ENCODE measurements at places on chromosomes 13 and 19.

DNA sequence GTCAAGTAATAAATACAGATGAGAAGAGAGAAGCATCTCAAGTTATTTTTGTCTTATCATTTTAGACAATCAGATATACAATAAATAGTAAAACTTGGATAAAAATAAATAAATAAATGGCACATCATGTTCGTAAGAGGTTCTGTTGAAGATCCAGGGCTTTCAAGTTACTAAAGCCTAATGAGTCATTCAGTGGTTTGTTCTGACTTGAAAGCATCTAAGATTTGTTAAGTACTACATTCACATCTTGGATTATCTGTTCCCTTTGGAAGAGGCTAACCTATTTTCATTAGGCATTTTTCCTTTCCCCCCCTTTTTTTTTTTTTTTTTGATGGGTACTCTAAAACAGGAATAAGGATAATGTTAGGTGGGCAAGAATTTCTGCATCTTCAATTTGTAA, 429.3 kb downstream of the PCDH20 start:
- DNase-seq: no peak

- DNase-seq: no peak
Measured at GRCh38 chr19:23957660-23958281, 43.1 kb downstream of the ZNF726 start.

GRCh38 chr13:23175920-23176319, 4.9 kb upstream of the SGCG start:
- no peak for DNase-seq

DNA sequence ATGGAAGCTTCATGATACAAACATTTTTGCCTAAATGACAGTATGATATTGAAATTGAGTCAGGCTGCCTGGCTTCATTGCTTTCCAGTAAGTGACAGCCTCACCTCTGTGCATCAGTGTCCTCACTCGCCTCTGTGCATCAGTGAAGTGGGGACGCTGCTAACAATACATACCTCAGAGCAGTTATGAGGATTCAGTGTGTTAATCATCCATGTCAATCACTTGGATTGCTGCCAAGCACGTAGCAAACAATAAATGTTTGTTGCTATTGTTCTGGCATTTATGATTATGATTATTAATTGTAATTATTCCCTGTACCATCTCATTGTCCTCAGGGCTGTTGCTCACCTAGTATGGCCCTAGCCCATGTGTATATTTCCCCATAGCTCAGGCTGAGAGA, 8.8 kb downstream of the PPP2R1A start:
- DNase-seq: no peak

DNA sequence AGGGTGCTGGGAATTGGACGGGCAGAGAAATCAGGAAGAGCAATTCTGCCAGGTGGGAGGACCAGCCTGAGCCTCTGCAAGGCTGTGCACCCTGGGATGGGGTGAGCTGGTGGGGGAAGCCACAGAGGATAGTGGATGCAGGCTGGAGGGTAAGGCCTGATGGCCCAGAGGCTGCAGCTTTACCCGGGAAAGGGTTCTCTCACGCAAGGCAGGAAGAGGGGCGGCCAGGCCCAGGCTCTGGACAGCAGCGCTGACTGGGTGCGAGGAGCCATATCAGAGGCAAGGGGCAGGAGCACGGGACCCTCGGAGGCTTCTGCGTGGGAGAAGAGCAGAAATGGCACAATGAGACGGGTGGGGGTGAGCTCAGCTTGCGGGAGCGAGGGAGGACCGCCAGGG, 104.6 kb downstream of the SOX1 start:
- no peak for DNase-seq

- no peak for DNase-seq
Measured at GRCh38 chr19:53772943-53773342, 51.2 kb downstream of the NLRP12 start.

- DNase-seq: no peak
Measured at GRCh38 chr13:72121466-72121865, 254.5 kb upstream of the DACH1 start.

GRCh38 chr19:16374436-16374835, 49.8 kb downstream of the KLF2 start:
- DNase-seq: no peak

GRCh38 chr13:43786766-43787517, at the start of gene ENOX1:
ENOX1 (minus strand) TSS chr13:43786972.
- DNase-seq: peak; percentile 88

GRCh38 chr13:104567114-104567513, 1500.9 kb upstream of the SLC10A2 start:
- no peak for DNase-seq

DNA sequence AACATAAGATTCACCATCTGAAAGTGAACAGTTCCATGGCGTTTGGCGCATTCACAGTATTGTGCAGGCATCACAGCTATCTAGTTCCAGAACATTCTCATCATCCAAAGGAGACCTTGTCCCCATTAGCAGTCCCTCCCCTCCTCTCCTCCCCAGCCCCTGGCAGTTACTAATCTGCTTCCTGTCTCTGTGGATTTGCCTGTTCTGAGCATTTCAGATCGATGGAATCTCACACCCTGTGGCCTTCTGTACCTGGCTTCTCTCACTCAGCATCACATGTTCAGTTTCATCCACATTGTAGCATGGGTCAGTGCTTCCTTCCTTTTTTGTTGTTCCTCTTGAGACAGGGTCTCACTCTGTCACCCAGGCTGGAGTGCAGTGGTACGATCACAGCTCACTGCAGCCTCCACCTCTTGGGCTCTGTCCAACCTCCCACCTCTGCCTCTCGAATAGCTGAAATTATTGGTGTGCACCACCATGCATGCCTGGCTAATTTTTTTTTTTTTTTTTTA, 34.6 kb downstream of the CRTC1 start:
- no peak for DNase-seq

DNA sequence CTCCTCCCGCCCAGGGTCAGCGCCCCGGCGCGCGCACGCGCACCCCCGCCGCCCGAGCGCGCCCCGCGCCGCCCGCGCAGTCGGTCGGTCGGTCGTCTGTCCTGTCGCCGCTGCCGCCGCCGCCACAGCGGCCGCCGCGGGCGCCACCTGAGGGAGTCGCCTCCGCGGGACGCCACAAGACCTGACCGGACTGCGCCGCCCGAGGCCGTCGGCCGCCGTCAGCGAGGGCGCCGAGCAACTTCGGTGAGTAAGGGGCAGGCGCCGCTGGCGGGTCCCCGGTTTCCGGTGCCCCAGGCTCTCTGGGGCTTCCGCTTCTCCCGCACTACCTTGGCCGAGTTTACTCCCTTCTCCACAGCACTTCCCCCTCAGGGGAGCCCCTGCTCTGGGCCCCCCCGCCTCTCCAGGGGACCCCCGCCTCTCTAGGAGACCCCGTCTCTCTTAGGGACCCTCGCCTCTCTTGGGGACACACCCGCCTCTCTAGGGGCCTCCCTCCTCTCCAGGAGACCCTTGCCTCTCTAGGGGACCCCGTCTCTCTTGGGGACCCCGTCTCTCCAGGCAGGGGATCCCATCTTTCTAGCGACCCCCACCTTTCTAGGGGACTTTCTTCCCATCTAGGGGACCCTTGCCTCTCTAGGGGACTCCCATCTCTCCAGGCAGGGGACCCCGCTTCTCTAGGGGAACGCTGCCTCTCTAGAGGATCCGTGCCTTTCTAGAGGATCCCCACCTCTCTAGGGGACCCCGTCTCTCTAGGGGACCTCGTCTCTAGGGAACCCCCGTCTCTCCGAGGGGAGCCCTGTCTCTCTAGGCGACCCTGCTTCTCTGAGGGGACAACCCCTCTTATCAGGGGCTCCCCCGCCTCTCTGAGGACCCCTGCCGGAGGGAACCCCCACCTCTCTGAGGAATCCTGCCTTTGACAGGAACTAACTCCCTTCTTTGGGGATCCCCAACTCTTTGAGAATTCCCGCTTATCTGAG, 19.3 kb upstream of the GATAD2A start:
- DNase-seq: no peak

DNA sequence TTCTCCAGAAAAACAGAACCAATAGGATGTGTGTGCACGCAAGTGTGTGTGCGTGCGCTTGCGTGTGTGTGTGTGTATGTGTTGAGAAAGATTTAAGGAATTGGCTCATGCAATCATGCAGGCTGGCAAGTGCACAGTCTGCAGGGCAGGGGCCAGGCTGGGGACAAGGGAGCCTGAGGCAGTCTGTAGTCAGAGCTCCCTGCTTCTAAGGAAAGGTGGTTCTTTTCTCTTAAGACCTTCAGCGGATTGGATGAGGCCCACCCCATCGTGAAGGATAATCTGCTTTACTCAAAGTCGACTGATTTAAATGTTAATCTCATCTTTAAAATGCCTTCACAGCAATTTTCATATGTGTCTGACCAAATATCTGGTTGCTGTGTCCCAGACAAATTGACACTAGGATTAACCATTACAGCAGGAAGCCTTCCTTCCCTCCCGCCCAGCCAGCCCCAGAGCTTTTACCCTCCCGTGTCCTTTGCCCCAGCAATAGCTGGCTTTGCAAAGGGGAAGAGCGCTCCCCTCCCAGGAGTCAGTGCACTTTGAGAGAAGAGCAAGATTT, 15.0 kb upstream of the NAXD start:
- DNase-seq: no peak

DNA sequence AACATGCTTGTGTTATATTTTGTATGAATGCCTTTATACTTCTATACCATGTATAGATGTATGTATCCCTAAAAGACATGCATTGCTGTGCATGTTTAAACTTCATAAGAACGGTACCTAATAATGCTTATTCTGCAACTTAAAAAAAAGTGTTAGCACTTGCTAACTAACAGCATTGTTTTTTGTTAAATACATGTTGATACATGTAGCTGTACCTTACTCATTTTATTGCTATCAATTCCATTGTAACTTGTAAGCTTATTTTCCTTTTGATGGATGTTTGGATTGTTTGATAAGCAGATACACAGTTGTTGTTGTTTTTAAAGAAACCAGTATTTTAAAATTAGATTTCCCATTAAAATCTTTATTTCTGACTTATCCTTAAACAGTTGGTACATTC, 53.8 kb downstream of the CDK8 start:
- no peak for DNase-seq

- no peak for DNase-seq
Measured at GRCh38 chr19:51830274-51830673, 35.3 kb downstream of the FPR3 start.

GRCh38 chr19:31962561-31962996, 382.8 kb upstream of the ZNF507 start:
- DNase-seq: no peak

- no peak for DNase-seq
Measured at GRCh38 chr13:95239283-95239682, 62.0 kb downstream of the ABCC4 start.

GRCh38 chr13:34734932-34735331, 207.1 kb upstream of the NBEA start:
- no peak for DNase-seq

DNA sequence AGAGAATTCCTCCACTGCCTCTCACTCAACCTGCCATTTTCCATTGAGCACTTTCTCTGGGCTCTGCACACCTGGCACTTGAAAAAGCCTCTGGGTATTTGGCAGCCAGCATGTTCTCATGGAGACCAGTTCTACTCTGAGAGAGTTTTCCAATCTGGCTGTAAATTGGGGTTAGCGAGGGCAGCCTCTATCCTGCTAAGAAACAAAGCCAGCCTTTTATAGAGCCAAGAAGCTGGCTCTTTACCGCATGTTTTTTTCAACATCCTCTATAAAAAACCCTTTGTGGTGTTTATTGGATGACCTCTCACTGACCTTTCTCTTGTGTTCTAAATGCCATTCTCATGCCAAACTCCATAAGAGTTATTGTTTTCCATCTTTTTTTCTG, 52.6 kb upstream of the RCBTB2 start:
- DNase-seq: peak; percentile 42

DNA sequence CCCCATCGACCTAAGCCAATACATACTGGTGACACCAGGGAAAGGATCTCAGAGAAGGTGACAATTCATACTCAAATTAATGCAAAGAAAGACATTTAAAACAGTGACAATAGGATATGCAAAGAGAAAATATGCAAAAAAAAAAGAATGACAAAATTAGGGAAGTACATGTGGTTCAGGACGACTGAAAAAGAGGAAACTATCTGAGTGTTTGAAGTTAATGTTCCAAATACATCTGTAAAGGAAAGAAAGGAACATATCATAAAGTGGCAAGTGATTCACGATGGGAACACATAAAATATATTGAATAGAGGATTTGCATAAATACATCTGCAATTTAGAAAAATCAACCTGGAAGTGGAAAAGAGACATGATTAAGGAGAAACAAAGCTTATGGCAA, 441.4 kb downstream of the SLITRK5 start:
- no peak for DNase-seq

- no peak for DNase-seq
Measured at GRCh38 chr13:26867451-26868091, 107.0 kb upstream of the GPR12 start.

- DNase-seq: no peak
Measured at GRCh38 chr13:104301171-104301975, 1235.2 kb upstream of the SLC10A2 start.

DNA sequence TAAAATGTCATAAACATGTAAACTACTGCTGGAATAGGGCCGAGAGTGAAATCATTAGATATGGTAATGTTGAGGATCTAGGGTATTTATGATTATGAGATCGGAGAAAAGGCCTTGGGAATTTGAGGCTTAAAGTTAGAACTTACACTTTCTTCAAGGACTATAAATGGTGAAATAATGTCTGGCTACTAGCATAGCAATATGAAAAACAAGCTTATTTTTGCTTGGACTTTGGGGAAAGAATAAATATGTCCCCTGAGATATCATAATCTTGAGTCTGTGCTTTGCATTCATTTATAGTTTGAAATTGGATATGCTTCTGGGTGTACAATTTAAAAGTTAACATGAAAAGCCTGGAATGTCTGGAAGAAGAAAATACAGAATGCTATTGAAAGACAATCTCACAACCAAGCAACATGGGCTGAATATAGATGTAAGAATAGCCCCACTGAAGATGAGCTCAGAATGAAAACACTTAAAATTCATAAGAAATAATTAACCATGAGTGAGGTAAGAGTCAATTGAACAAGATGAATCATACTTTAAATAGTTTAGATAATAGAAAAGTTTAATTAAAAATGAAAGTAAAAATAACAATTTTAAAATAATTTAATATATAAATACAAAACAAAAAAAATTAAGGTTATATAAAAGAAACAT, 1555.4 kb upstream of the MIR17HG start:
- no peak for DNase-seq
